ENCODE measurements at places on chromosomes 5 and 9. TPM values are rescaled to one million over a fixed set of nuclear protein-coding genes. Genes with fewer than 3 reads are reported as not detected.

Gene PTGS1
- not detected for total RNA-seq

Gene RNF183
- not detected for total RNA-seq

GRCh38 chr5:42956551-42956950, 83.6 kb downstream of the ANXA2R start:
- no peak for DNase-seq

DNA sequence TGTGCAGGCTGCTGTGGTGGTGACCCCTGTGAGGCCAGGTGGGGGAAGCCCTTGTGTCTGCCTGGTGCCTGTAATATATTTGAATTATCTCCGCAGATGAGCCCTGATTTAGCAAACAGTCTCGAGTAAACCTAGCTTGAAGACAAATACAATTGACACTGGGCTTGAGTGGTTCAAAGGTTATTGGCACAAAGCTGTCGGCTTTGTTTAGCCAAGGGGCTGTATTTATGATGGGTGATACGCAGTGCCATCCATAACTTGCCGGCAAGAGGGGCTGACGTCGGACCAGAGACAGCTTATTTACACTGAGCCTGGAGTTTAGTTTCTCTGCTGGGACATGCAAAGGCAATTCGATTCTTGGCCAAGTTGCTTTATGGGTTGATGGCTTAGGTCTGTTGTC, 20.0 kb upstream of the PITX1 start:
- DNase-seq: no peak

Gene MARVELD2
- total RNA-seq: 0.64 TPM

DNA sequence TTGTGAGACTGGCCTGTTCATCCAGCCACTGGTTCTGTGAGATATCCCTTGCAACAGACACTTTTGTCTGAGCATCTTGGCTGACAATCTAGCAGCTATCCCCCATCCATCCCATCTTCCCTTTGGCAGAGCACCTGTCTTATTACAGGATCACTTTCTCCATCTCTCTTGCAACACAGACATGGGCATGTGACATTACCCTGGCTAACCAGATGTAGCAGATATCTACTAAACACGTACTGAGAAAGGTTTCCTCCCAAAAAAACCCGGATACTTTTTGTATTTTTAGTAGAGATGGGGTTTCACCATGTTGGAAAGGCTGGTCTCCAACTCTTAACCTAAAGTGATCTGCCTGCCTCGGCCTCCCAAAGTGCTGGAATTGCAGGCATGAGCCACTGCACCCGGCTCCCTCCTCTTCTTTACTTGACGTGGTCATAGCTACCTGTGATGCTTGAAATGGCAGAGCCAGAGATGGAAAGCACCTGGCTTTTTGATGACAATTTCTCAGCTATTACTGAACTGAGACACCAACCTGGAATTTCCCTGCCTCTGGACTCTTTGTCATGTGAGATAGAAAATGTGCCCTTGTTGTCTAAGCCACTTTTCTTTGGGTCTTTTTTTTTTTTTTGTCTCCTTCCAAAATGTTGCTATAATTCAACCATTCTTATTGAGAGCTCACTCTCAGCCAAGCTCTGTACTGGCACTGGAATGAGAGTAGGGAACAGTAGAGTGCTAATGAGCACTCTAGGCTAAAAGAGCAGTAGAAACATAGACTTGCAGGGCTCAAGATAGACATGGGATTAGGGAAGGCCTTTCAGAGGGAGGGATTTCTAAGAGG, 32.6 kb downstream of the FNBP1 start:
- DNase-seq: peak; percentile 76

DNA sequence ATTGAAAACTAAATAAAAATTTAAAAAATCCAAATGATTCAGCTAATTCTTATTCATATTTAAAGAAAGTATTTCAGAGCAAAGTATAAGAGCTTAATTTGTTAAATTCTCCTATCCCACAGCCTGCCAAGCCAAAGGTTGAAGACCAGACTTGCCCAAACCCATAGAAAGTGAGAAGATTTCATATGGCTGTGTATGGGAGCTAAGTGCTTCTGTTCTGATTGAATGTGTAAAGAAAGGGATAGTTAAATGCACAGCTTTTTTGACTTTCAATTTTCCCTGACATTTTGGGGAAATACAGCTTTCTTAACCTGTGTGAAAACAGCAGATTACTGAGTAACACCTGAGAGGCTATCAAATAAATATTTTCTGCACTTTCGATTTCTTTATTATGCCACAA, 125.0 kb upstream of the MTAP start:
- no peak for DNase-seq

Gene HEMGN
- total RNA-seq: 1.8 TPM

Gene MCCC2
- 49.3 TPM for total RNA-seq

GRCh38 chr9:135334953-135335460, 144.6 kb upstream of the PPP1R26 start:
- DNase-seq: no peak

DNA sequence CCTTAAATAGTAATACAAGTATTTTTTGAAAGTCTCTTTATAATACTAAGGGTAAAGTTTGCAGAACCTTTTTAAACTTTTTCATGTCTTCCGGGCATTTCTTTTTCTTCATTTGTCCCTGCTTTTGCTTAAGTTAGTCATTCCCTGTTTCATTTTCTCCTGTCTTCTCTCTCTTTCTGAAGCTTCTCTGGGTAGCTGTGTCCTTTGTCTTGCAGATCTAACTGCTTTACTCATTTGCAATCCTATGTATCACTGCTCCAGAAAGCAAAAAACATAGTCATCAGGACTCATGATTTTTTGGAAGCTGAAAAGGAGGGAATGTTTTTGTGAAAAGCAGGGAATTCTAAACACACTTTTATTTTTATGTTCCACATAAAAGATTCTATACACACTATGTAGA, 301.7 kb downstream of the MRPS30 start:
- DNase-seq: no peak

- DNase-seq: no peak
Measured at GRCh38 chr5:159805021-159805420, 111.3 kb upstream of the ADRA1B start.

All from activated naive CD4-positive, alpha-beta T cell treated with anti-CD3 and anti-CD28 coated beads for 36 hours (primary cell).